Esophagus muscularis mucosa (tissue), 4 donors: ENCODE measurements at places on chromosomes 7 and 10. TPM values are rescaled to one million over a fixed set of nuclear protein-coding genes. Genes with fewer than 3 reads are reported as not detected.

DNA sequence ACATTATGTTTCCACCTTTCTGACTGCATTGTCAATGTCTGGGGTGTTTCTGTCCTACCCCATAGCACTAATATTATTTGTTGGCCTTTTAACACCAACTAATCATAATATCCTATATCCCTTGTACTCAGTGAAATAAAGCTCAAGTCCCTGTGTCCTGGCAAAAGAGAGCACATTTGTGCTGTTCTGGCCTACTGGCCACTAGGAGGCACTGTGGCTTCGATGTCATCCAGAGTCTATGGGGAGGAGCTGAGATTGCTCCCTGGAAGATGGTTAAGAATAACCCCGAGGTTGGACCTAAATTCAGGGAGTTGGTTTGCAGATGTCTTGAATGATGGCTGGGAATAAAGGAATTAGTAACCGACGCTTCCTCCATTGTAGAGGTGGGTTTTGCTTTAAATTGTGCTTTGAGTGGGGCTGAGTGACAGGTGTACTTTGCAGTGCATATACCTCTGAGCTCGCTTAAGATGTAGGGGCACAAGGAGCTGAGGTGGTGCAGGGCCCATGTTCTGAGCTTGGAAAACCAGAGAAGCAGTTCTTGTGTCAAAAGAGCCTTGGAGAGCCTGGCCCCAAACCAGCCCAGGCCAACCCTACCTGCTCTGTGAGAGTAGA lies 191.2 kb upstream of the PRSS1 start:
- H3K4me1 ChIP-seq, result no peaks in the 10 kb centered on the region
- H3K27me3 ChIP-seq, result no peaks in the 10 kb centered on the region
- no peak overlapping the region for H3K4me3 ChIP-seq
- no peak overlapping the region for H3K27ac ChIP-seq
- no peak for DNase-seq

GRCh38 chr7:135846339-135846738 lies 97.7 kb upstream of the FAM180A start:
- H3K36me3 ChIP-seq, result no peaks in the 10 kb centered on the region
- no peak overlapping the region for H3K27ac ChIP-seq
- H3K4me1 ChIP-seq, result no peaks in the 10 kb centered on the region

DNA sequence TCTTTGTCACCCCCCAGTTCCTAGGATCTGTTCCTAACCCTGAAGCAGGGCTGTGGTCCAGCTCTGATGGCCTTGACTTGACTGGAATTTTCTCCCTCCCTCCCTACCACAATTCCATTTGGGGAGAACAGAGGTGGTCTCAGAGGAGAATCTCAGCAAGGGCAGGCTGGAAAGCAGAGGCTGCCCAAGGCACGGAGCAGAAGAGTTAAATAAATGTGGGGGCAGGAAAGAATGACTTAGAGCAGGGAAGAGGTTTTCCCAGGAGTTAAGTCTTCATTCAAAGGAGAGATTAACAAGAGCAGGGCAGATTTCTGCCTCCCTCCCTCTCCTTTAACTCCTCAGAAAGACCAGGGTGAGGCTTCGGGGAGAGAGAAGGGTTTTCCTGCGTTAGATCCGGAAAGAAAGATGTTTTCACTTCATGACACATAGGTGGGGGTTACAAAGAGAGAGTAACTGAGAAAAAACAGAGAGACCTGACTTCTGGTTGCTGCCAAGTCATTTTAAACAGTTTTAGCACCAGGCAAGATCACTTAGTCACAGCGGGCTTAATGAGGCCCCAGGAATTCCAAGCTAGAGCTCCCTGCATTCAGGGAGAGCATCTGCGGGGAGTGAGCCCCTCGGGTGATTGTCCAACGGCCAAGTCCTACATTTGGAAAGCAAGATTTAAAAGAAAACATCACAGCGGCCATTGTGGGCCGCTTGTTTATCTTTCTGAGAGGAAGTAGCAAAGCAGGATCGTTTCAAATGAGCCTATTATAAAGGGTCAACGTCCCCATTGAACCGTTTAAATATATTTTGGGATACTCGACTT lies 78.7 kb downstream of the ARHGAP22 start:
- no peak overlapping the region for H3K4me3 ChIP-seq
- H3K27me3 ChIP-seq, result no peaks in the 10 kb centered on the region
- H3K36me3 ChIP-seq, result no peaks in the 10 kb centered on the region
- H3K4me1 ChIP-seq, result peaks cover 35% of the 10 kb centered on the region

DNA sequence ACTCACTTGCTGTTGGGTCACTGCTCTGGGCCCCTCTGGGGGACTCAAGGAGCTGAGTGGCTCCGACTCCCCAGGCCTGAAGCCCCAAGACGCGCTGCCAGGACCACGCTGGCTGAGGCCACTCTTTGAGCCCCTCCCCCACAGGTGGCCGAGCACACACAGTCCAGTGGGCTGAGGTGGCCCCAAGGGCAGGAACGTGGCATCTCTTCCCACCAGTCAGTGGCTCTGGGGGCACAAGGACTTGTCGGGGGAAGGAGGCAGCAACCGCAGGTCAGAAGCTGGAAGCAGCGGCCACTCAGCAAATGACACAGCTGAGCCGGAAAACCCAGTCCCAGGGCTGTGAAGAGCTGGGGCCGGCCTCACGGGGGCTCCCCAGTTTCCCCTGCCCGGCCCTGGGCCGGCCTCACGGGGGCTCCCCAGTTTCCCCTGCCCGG lies 24.1 kb downstream of the GRIFIN start:
- H3K27ac ChIP-seq, result no peak overlapping the region
- peak overlapping the region; percentile 48 for H3K4me3 ChIP-seq
- H3K36me3 ChIP-seq, result no peaks in the 10 kb centered on the region

GRCh38 chr7:45451342-45452035 lies 122.7 kb upstream of the ADCY1 start:
- DNase-seq, result no peak
- H3K27ac ChIP-seq, result no peak overlapping the region
- H3K36me3 ChIP-seq, result no peaks in the 10 kb centered on the region
- no peaks in the 10 kb centered on the region for H3K4me1 ChIP-seq
- H3K4me3 ChIP-seq, result no peak overlapping the region

- H3K27ac ChIP-seq, result no peak overlapping the region
- H3K36me3 ChIP-seq, result no peaks in the 10 kb centered on the region
- H3K4me1 ChIP-seq, result no peaks in the 10 kb centered on the region
- no peak for DNase-seq
- no peaks in the 10 kb centered on the region for H3K27me3 ChIP-seq
These were observed 138.5 kb downstream of the NPY start for GRCh38 chr7:24422441-24423010.

GRCh38 chr10:18178854-18179483 lies 38.7 kb downstream of the CACNB2 start:
- H3K4me3 ChIP-seq, result no peak overlapping the region
- H3K36me3 ChIP-seq, result no peaks in the 10 kb centered on the region
- H3K27me3 ChIP-seq, result no peaks in the 10 kb centered on the region
- peak overlapping the region; percentile 89 for H3K27ac ChIP-seq
- H3K4me1 ChIP-seq, result peaks cover 29% of the 10 kb centered on the region
- no peak for DNase-seq

DNA sequence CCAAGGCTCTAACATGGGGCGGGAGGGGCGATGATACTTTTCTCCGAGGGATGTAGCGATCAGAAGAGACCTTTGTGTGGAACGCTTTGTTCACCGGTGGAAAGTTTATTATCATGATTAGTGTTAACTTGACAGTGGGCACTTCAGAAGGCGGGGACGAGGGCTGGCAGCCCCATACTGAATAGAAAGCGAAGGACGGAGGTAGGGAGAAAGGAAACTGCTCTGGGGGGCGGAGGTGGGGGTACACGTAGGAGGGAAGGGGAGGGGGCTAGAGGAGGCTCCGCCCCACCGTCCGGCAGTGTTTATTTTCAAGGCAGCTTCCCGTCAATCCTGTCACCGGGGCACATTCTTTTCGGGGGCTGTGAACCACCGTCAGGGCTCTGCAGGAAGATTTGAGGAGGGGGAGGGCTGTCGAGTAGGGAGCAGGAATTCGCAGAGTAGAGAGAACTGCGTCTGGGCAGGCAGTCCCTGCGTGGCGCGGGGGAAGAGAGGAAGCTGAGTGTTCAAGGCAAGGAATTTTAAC lies 9.4 kb upstream of the NKX2-3 start:
- H3K4me3 ChIP-seq, result peak overlapping the region; percentile 37
- H3K4me1 ChIP-seq, result peaks cover 48% of the 10 kb centered on the region
- peaks cover 83% of the 10 kb centered on the region for H3K27me3 ChIP-seq
- H3K27ac ChIP-seq, result no peak overlapping the region

Gene NPY
- total RNA-seq, result 33.2 TPM

Gene GAD2
- not detected for total RNA-seq
